ENCODE measurements at places on chromosomes 6 and 20. TPM values are rescaled to one million over a fixed set of nuclear protein-coding genes. Genes with fewer than 3 reads are reported as not detected.

- DNase-seq = no peak
These were observed 154.4 kb downstream of the TMEM200A start for GRCh38 chr6:130520221-130520620.

DNA sequence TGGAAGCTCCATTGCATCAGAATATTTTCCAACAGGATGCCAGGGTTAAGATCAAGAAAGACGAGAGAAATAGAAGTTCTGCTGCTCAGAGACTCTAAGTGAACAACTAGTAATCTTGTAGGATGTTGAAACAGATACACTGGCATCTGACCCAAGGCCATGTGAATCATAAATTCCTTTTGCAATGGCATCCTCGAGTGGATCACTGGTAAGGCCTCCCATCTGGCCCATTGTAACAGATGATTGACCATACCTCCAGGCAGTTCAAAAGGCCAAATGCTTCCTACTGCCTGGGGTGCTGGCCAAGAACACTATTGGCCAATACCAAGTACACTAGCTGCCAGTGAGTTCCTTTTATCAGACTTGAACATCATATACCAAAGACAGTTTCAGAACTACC, 9.9 kb upstream of the SLC17A3 start:
- no peak for DNase-seq

DNA sequence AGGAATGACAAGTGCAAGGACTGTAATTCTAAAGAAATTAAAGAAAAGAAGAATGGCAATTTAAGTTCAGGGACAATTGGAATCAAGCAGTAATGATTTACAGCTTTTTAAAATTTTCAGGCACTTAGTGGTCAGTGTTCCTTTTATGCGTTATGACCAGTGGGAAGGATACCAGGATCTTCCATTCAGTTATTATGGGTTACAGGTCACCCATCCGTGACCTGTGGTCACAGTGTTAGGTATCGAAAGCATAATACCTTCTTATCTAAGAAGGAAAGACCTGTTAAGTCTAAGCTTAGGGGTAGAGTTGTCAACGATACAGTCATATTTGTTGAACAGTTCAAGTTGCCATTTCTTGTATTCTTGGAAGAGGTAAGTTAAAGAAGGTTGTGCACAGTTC, 253.8 kb downstream of the LAMA2 start:
- no peak for DNase-seq

GRCh38 chr20:45343532-45344167, 4.6 kb downstream of the SDC4 start:
- DNase-seq = no peak

GRCh38 chr20:62675156-62675876, 33.0 kb downstream of the SLCO4A1 start:
- no peak for DNase-seq

- DNase-seq = no peak
These were observed 40.0 kb downstream of the REPS1 start for GRCh38 chr6:138948004-138948403.

The SLC17A9 gene
- total RNA-seq = 1.5 TPM

The SPDEF gene
- total RNA-seq = not detected

The NDUFAF4 gene
- 98.0 TPM for total RNA-seq

The MATN4 gene
- total RNA-seq = not detected

The FAXC gene
- not detected for total RNA-seq

The FOXQ1 gene
- total RNA-seq = not detected

The VNN1 gene
- 1.9 TPM for total RNA-seq

The CALHM4 gene
- 0.32 TPM for total RNA-seq

The SNPH gene
- 7.8 TPM for total RNA-seq
